ENCODE measurements at places on chromosomes 13 and 19.

GRCh38 chr19:48999481-49000325 lies 6.0 kb downstream of the RUVBL2 start:
- peak; percentile 29 for DNase-seq

DNA sequence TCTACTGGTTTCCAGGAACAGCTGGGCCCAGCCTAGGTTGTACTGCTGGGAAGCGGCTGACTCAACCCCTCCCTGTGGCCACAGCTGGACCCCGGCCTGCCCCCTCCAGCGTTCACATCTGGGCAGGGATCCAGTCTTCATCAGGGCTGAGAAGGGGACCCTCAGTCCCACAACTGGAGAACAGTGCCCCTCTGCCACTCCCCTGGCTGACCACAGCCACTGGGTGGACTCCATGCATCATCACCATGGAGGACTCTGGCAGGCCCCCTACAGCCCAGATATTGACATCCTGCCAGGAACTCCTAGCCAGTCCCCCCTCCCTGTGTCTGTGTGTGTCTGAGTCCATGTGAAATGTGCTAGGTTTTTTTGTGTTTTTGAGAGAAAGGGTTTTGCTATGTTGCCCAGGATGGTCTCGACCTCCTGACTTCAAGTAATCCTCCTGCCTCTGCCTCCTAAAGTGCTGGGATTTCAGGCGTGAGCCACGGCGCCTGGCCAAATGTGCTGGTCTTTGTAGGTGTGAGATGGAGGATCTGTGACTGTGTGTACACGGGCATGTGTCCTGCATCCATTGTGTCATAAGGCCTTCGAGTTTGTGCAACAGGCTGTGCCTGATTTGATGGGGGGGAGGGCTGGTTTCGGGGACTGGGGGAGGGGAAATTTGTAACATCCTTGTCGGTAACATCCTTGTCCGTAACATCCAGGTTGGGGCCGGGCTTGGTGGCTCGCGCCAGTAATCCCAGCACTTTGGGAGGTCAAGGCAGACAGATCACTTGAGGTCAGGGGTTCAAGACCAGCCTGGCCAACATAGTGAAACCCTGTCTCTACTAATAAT lies 4.0 kb upstream of the HOOK2 start:
- no peak for DNase-seq

GRCh38 chr19:45413497-45413896 lies 7.1 kb downstream of the POLR1G start:
- no peak for DNase-seq

DNA sequence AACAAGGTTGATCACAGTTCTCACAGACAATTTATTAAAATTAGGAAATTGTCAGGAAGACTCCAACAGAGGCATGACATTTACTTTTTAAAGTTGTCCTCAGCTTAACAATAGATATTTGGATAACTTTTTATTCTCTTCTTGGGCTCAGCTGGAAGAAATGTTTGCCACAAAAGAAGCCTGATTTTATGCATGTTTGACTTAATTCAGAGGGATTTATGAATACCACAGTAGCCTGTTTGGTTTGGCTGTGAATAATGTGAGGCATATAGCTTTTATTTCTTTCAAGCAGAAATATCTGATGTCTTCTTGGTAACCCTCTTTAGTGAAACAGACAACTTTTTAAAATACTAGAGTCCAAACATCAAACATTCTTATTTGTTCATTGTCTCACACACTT lies 1464.5 kb upstream of the SLC10A2 start:
- no peak for DNase-seq

DNA sequence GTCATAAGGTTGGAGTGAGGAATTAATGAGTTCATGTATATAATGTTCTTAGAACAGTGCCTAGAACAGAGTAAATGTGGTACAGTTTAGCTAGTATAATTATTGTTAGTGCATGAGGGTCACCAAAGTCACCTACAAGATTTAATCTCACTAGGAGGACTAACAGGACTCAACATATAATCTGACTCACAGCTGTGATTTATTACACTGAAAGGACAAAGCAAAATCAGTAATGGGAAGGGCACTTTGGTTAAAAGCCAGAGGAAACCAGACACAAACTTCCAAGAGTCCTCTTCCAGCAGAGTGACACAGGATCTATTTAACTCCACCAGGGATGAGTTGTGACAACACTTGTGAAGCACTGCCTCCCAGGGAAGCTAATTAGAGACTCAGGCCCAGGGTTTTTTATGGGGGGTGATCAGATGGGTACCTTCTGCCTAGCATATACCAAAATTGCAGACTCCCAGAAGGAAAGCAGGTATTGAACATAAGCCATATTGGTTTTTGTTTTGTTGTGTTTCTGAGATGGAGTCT lies 341.2 kb upstream of the DACH1 start:
- DNase-seq: no peak

DNA sequence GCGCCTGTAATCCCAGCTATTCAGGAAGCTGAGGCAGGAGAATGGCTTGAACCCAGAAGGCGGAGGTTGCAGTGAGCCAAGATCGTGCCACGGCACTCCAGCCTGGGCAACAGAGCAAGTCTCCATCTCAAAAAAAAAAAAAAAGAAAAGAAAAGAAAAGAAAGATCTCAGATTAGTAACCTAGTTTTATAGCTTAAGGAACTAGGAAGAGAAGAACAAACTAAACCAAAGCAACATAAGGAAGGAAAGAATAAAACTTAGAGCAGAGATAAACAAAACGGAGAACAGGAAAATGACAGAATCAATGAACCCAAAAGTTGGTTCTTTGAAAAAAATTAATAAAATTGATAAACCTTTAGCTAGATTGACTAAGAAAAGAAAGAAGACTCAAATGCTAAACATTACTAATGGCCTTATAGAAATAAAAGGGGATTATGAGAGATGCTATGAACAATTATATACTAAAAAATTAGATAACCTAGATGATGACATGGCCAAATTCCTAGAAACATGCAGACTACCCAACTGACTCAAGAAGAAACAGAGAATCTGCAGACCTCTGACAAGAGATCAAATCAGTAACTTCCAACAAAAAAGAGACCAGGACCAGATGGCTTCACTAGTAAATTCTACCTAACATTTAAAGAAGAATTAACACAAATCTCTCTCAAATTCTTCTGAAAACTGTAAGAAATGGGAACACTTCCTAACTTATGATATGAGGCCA lies 68.2 kb downstream of the CDADC1 start:
- no peak for DNase-seq

DNA sequence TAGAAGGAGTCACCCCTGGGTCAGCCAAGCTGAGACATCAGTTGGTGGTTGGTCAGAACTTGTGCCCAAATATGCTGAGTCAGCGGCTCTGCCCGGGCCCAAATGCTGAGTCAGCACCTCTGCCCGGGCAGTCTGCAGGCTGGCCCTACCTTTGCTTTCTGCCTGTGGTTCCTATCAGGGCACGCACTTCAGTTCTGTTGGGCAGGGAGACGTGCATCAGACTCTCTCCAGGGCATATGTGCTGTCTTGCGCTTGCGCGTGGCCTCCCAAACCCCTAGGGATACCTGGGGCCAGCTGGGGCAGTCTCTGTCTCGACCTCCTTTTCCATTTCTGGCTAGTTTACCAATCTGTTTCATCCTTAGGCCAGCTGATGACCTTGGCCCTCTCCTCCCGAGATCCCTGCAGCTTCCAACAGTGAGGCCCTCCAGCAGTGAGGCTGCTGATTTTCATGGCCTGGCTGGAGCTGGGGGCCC lies 24.4 kb upstream of the LDLR start:
- DNase-seq: no peak
